ENCODE measurements at places on chromosomes 5 and 9.

- DNase-seq: no peak
These were observed 41.8 kb downstream of the FBXL17 start for GRCh38 chr5:108340131-108340530.

GRCh38 chr5:95007921-95008597 is 276.8 kb downstream of the MCTP1 start:
- DNase-seq: no peak

- no peak for DNase-seq
These were observed 8.5 kb downstream of the CHSY3 start for GRCh38 chr5:129912601-129913255.

GRCh38 chr5:102856389-102856777 is 101.3 kb downstream of the PAM start:
- DNase-seq: peak; percentile 55

- no peak for DNase-seq
These were observed 196.4 kb upstream of the PTGER4 start for GRCh38 chr5:40483316-40483715.

GRCh38 chr5:156021866-156022265 is 305.1 kb upstream of the SGCD start:
- no peak for DNase-seq

DNA sequence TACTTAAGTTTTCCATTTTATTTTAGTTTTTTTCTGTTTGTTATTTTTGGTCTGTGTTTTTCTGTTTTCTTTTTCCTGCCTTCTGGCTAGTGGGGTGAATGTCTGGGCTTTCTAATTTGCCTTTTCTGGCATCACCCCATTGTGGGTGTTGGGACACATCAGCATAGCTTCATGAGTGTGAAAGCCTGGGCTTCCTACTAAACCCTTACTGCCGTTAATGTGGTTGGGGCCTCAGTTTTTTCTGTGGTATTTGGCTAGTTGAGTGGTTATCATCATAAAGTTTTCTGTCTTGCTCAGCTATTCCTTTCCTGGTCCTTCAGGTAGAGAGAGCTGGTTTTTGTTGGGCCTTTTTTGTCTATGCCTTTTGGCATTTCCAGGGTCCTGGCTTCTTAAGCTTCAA is 21.4 kb downstream of the C5orf47 start:
- DNase-seq: no peak

DNA sequence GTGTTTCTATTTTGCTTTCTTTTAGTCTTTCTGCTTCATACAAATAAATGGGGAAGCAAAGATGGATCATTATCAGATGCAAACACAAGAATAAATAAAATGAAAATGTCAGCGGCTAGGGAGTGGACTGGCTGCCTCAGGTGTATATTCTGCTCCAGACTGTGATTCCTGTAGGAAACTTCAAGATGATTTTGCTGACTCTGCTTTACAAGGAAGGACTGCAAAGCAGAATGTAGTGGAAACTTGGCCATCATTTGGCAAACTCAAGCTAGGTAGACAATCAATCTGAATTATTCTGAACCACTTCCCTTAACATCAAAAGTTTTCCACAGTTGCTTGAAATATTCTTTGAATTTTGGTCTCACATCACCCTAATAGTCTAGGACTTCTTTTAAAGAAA is 38.1 kb upstream of the NREP start:
- DNase-seq: no peak

DNA sequence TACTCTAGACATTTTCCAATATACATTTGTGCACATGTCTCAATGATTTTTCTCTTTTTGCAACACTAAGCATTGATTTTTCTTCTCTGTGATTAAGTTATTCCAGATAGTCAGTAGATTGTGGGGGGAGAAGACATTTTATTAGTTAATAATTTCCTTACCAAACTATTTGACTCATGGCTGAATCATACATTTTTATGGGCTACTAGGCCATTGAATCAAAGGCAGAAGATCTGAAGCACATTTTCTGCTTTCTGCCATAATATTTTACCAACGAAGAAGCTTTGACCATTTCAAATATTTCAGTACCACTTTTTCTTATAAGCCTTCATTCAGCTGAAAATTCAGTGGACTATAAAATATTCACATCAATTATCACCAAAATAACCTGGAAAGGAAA is 175.6 kb downstream of the IRX2 start:
- no peak for DNase-seq

DNA sequence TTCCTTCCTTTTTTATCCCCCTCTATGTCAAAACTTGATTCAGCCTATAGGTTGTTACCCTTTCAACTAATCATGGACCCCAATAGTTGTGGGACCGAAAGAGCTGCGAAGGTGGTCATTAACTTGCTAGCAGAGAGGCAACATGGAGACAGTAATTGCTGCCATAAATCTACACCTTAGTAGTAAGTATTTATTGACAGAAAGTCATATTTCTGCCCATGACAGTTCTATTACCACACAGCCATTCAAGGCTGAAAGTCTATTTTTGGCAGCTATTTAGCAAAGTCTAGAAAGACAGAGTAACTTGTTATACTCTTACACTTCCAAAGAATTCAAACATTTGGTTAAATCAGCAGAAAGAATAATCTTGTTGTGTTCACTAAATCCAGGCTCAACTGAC is 236.2 kb downstream of the PRELID2 start:
- DNase-seq: no peak

DNA sequence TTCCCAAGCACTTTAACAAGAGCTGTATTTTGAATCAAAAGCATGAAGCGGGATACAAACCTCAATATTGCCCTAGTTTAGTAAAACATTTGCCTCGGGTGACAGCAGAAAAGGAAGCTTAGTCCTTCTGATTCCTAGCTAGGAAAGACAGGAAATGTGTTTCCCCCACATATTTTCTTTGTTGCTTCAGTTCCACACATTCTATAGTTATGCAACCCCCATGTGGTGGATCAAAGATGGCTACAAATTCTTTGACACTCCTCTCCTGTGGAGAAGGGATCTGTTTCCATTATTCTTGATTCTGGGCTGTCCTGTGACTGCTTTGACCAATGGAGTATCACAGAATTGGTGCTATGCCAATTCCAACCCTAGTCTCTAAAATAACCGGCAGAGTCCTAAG is 89.1 kb upstream of the SLC30A5 start:
- DNase-seq: no peak

GRCh38 chr5:86175224-86175623 is 442.5 kb upstream of the COX7C start:
- DNase-seq: no peak

GRCh38 chr5:170251462-170251861 is 18.7 kb downstream of the C5orf58 start:
- no peak for DNase-seq

- no peak for DNase-seq
These were observed 88.9 kb upstream of the CACNA1B start for GRCh38 chr9:137788561-137789294.

DNA sequence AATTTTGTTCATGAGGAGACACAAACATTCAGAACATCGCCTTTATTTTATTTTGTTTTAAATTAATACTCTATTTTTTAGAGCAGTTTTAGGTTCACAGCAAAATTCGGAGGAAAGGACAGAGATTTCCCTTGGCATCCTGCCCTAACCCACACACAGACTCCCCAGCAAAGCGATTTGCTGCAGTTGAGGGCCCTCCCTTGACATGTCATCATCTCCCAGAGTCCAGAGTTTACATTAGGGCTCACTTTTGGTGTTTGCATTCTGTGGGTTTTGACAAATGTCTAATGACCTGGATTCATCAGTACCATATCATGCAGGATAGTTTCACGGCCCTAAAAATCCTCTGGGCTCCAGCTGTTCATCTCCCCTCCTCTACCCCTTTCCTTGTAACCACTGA is 33.6 kb upstream of the COL5A1 start:
- DNase-seq: no peak

GRCh38 chr5:174448662-174449061 is 275.7 kb upstream of the MSX2 start:
- no peak for DNase-seq

- DNase-seq: peak; percentile 87
These were observed 294.8 kb upstream of the KLF4 start for GRCh38 chr9:107784235-107784958.

- no peak for DNase-seq
These were observed 62.0 kb downstream of the BHMT start for GRCh38 chr5:79173626-79174025.

GRCh38 chr9:116662646-116663310 is 24.3 kb upstream of the TRIM32 start:
- peak; percentile 44 for DNase-seq

DNA sequence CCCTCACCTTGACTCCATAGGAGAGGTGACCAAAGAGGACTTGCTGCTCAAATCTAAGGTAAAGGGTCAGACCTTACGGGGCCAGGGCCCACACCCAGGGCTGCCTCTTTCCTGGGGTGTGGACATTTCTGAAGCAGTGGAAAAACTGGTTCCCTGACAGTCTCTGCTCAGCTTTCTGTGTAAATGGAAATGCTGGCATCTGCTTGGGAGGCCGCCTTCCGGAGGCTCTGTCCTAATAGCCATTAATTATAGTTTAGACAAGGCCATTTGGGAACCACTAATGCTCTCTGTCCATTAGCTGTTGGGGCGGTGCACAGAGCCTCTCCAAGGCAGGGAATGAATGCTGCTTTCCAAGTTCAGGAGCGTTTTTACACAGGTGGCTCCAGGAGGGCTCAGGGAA is 17.3 kb downstream of the USP20 start:
- DNase-seq: no peak

All from GM03348 (cell line).